Kidney capillary endothelial cell (primary cell): ENCODE measurements at places on chromosomes 4 and X.

DNA sequence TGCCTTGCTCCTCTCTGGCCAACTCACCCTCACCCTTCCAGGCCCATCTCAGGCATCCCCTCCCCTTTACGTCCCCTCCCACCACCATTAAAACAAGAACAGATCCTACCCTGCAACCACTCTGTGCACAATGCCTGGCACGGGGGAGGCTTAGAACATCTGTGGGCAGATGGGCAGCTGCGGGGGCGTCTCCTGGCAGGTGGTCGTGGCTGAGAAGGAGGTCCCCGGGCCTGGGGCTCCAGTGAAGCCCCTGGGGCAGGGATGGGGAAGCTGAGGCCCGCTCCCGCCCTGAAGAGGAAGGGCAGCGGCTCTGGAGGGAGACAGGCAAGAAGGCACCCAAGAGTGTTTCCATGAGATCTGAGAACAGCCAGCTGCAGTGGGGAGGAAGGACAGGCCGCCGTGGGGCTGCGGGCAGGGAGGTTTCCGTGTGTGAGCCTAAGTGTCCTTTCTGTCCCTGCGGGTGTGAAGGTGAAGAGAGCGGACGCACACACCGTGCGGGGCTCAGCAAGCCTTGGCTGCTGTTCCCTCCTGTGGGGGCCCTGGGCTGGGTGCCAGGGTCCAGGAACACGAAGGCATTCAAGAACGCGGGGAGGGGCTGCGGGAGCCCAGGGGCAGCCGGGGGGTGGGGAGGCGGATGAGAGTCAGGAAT is 7.8 kb upstream of the TBC1D14 start:
- DNase-seq, result no peak

DNA sequence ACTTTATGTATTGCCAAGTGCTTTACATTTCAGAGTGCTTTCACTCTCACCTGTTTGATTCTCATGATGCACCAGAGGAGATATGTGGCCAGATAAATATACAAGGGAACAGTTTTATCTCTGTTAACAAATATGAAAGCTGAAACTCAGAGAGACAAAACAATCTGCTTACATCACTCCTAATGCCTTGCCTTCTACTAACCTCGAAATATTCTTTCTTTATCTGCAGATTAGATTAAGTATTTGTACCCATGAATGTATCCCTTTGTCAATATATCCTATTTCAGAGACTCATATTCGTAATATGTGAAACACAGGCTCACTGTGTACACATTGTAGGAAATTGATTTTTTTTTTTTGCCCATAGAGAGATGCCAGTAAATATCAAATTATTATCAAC is 178.1 kb downstream of the NWD2 start:
- no peak for DNase-seq

- DNase-seq, result no peak
These were observed 19.0 kb downstream of the SLC2A9 start for GRCh38 chr4:10002278-10002677.

GRCh38 chr4:21628116-21628670 is 320.4 kb downstream of the KCNIP4 start:
- DNase-seq, result no peak

- peak; percentile 40 for DNase-seq
These were observed 585 bp upstream of the SEC24D start for GRCh38 chr4:118836301-118837120.

DNA sequence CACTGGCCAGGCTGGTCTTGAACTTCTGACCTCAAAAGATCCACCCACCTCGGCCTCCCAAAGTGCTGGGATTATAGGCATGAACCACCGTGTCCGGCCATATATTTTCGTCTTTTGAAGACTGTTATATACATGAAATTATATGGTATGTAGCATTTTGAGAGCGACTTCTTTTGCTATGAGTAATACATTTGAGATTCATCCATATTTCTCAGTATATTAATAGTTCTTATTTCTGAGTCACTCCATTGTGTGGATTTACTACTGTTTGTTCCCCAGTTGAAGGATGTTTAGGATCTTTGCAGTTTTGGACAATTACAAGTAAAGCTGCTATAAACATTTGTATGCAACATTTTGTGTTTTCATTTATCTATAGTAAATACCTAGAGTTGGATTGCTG is 34.9 kb downstream of the GNL3L start:
- DNase-seq, result peak; percentile 25

- DNase-seq, result no peak
These were observed 419.5 kb downstream of the HNRNPD start for GRCh38 chr4:81954271-81954670.

- DNase-seq, result no peak
These were observed 26.4 kb downstream of the GRIA2 start for GRCh38 chr4:157246964-157247363.

DNA sequence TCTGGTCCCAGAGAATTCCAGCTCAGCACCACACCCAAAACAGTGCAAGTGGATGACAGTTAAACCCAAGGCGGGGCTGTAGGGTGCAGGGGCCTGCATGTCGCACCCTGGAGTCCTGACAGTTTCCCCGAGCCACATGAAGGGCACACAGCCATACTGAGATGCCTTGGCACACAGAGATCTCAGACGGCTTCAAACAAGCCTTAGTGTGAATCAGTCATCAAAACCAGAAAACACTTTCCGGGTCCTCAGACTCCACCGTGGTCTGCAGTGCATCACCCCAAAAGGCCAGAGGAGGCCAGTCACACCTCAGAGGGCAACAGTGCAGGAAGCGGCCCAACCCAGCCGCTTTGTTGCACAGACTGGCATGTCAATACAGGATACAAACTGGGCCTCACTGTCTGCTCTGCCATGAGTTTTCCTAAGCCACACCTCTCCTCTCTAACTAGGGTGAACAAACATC is 64.6 kb upstream of the ENPP6 start:
- peak; percentile 60 for DNase-seq

DNA sequence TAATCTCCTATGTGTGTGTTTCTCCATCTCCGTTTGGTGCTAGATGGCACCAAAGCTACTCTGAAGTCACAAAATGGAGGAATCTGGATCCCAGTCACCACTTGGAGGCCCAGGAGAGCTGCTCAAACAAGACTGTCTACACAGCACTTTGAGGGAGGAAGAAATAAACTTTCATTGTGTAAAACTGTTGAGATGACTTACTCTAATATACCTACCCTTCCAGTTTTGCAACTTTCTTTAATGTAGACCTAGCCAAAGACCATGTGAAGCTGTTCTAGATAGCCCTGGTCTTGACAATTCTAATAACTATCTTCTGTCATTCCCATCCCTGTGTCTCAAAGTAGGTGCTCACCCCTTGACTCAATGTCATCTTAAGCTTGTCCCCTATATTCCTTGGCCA is 52.8 kb upstream of the TAB3 start:
- no peak for DNase-seq

- no peak for DNase-seq
These were observed 69.3 kb upstream of the PCDH19 start for GRCh38 chrX:100479329-100479728.
